ENCODE measurements at places on chromosomes 16 and 17. TPM values are rescaled to one million over a fixed set of nuclear protein-coding genes. Genes with fewer than 3 reads are reported as not detected.

Gene BEAN1
- 1.2 TPM for total RNA-seq

GRCh38 chr16:63806794-63807506 lies 1314.9 kb downstream of the CDH11 start:
- DNase-seq: no peak

GRCh38 chr16:21101631-21102420 lies 48.8 kb downstream of the DNAH3 start:
- DNase-seq: peak; percentile 34

DNA sequence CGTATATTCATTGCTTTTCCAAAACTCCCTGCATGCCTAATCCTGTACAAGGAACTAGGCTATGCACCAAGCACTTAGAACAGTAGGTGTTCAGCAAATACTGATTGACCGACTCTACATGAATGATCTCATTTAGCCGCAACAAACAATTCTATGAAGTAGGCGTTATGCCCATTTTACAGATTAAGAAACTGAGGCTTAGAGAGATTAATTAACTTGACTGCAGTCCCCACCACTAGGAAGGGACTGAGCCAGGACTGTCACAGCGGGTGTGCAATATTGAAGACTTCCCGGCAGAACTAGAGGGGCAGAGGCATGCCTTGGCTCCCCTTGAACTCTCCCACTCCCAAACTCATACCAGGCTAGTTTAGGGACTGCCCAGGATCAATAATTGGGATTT lies 10.5 kb upstream of the N4BP1 start:
- no peak for DNase-seq

Gene C17orf100
- 0.59 TPM for total RNA-seq

DNA sequence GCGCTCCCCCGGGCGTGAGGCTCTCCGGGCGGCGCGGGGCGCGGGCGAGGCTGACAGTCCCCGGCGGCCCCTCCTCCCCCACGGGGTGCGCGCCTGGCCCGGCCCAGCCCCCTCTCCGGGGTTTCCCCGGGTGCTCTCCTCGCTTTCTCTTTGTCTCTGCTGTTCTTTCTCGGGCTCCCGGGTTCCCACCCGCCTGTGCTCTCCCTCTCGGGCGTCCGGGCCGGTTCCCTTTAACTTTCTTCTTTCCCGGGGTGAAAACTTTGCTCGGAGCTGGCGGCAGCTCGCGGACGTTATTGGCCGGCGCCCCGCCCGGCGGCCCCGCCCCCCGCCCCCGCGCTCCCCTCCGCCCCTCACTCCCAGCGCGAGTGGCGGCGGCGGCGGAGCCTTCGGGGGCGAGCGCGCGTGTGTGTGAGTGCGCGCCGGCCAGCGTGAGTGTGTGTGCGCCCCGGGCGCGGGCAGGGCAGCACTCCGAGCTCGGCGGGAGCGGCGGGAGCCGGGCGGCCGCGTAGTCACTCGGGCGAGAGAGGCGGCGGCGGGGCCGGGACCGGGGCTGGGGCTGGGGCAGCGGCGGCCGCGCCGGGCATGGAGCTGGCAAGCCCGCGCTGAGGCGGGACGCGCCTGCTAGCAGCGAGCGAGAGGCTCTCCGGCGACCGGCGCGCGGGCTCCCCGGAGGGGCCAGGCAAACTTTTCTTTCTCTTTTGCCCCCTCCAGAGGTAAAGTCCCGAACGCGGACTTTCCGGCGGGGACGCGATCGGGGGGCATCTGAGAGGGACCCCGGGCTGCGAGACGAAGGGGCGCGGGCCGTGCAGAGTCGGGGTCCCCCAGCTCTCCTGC lies at the start of gene NTN1:
NTN1 (plus strand) TSS at position 353 of the 834 bp plus-strand sequence. CDS start 864 bp downstream, outside the sequence.
- DNase-seq: peak; percentile 73

- DNase-seq: no peak
Measured at GRCh38 chr16:51197953-51198748, 47.1 kb upstream of the SALL1 start.

DNA sequence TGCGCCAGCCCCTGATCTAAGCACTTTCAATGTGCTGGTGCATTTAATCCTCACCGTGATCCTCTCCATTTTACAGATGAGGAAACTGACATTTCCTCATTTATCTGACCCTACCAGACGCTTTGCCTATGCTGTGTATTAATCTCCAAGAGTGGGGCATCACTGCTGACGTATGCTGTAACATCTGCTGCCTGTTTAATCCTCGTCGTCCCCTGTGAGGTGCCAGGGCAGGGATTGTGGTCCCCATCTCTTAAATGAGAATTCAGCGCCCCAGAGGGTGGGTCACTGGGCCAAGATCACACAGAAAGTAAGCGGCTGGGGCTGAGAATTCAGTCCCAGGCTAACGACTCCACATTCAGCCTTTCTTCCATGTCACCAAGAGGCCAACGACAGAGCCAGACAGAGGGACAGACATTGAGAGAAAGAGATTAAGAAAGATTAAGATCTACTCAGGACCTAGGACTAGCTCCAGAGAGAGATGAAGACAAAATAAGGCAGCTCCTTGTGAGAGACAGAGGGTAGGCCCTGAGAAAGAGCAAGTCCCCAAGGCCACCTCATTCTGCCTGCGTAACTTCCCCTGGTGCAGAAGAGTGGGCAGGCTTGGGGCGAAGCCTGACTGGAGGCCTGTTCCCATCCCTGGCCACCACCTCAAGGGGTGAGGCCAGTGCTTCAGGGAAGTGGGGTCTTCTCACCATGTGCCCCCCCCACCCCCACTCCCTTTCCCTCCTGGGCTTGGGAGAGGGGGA lies 13.5 kb downstream of the CACNA1G start:
- DNase-seq: no peak

DNA sequence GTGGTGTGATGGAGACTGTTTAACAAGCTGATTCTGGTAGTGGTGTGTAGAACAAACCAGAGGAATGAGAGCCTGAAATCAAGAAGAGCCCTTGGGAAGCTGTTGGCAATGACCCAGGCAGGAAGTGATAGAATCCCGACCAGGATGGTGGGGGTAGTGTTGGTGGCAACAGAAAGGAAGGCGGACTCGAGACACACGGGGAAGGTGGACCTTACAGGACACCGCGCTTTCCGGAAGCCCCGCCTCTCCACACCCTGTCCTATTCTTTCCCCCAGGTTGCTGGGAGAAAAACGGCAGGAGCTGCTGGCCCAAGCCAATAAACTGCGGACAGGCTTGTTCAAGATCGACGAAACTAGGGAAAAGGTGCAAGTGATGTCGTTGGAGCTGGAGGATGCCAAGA lies 30.0 kb upstream of the KDM6B start:
- DNase-seq: no peak

Gene CDH8
- not detected for total RNA-seq

Gene NEUROD2
- not detected for total RNA-seq

GRCh38 chr16:60648290-60648689 lies 1387.9 kb downstream of the CDH8 start:
- DNase-seq: no peak

DNA sequence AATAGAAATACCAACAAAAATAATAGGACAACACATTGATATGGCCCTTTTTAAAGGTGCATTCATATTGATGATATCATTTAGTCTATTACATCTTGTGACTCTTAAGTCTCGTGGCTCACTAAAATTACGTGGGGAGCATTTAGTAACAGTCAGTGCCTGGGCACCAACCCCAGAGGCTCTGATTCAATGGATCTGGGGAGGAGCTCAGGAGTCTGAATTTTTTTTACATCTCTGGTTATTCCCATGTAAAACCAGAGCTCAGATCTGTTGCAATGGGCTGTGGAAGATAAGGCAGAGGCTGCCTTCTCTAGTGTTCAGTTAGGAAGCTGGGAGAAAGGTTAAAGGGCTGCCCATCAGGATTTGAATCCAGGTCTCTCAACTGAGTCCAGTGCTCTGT lies 549.9 kb upstream of the CDH5 start:
- no peak for DNase-seq

DNA sequence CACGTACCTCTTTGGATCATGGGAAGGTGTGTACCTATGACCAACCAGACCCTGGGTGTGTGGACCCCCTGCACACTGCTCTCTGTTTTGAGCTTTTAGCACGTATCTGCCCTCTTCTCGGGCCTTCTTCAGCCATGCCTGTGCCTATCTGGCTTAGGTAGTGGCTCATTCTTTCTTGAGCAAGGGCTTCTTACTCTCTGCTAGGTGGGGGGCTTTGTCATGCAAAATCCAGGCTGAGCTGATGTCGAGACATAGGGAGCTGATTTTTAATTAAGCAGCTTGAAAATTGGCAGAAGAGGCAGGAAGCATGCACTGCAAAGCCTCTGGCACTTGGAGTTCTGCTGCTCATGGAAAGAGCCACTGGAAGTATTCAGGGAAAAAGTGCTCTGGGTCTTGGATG lies 181.6 kb upstream of the IRX6 start:
- no peak for DNase-seq

DNA sequence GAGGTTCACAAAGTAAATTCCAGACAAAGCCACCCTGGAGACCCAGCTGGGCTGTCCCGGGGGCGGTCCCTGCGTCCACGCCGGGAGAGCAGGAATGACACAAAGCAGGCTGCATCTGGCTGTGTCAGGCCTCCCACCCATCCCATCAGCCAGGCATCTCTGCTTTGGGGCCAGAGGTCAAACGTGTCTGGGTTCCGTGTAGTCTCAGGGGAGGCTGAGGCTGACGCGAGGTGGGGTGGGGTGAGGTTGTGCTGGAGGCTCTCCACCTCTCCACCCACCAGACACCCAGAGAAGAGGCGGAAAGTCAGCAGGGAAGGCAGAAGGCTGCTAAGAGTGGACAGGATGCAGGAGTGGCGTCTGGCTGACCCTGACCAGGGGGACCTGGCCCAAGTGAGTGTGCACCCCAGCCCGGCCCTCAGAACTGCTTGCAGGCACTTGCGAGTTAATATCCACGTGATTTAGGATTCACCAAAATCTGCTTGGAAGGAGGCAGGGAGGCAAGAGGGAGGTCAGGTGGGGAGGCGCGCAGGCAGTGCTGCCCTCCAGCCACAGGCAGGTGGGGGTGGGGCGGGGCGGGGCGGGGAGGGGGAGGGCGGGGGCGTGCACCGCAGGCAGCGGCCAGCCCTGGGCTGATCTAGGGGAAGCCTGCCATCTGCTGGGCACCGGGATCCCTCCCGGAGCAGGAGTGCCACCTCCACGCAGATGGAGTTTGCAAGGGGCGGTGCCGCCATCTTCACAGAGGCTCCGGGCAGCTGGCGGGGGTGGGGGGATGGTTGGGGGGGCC lies 44.3 kb downstream of the TBC1D16 start:
- DNase-seq: peak; percentile 87

DNA sequence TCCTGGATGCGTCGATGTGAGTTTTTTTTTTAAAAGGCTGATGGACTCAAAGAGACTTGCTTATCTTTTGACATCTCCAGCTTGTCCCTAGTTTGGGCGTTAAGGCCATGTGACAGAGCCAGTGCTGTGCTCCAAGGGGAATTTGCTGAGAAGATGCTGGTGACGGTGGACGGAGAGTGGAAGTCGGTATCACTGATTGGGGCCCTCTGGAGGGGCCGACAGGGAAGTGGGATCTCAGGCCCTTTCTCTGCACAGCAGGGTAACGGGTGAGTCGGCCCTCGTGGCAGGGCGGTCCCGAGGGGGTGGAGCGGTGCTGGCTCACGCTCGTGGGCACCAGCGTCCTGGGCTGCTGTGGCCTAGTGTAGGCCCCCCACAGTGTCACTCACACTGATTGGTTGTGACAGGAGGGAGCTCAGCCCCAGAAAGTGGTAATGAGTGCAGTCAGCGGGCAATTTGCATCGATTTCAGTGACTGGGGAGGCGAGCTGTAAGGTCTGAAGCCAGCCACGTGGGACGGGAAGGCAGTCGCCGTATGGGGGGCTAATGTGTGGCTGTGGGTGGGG lies 91.3 kb downstream of the TBC1D16 start:
- peak; percentile 6 for DNase-seq

Gene CACNG5
- not detected for total RNA-seq

- DNase-seq: no peak
Measured at GRCh38 chr17:32143527-32143870, 1.2 kb downstream of the RHOT1 start.

DNA sequence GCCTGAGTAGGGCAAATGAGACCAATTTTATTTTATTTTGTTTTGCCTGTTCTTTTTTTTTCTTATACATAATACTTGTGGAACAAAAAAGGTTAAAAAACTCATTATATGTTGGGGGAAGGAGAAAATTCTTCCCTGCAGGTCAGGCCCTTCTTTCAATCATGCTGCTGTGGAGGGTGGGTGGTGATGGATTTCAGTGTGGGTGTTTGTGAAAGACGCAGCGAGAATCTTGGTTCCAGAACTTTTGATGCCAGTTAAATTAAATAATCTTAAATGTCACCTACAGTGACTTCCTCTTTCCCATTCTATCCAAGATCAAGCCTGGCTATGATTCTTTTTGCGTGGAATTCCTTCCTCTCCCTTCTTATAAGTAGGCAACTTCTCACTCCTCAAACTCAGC lies 595.8 kb upstream of the EEF2KMT start:
- DNase-seq: no peak

Gene CDH16
- 0.39 TPM for total RNA-seq

Gene EFCAB5
- total RNA-seq: not detected

GRCh38 chr16:14608604-14609003 lies 21.5 kb downstream of the PARN start:
- DNase-seq: no peak

- no peak for DNase-seq
Measured at GRCh38 chr16:3408561-3409197, 7.7 kb downstream of the ZNF174 start.

- no peak for DNase-seq
Measured at GRCh38 chr16:83653785-83654184, 154.0 kb upstream of the HSBP1 start.

DNA sequence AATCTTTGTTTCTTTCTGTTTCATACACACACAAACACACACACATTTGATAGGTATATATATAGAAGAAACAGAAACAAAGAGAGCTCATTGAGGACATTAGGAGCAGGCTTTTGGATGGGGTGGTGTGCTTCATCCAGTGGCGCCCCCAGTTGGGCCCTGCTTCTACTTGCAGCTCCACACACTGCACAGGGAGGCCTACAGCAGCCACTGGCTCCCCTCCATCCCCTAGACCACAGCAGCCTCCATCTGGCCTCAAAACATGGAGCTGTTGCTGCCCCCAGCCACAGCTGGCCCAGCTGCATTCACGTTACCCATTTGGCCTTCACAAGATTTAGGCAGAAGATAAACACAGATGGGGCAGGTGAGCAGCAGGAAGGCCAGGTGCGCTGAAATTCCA lies 33.1 kb upstream of the NF1 start:
- DNase-seq: no peak

- DNase-seq: no peak
Measured at GRCh38 chr17:78019367-78019975, 61.0 kb downstream of the TNRC6C start.

Gene SEPTIN1
- 2.0 TPM for total RNA-seq

GRCh38 chr17:41724476-41725050 lies 9.9 kb downstream of the HAP1 start:
- no peak for DNase-seq

Gene RASD1
- 55.1 TPM for total RNA-seq

Gene PRR11
- total RNA-seq: 2.5 TPM

Gene PLXDC1
- 7.6 TPM for total RNA-seq

Gene PRKCA
- total RNA-seq: 6.4 TPM

- peak; percentile 32 for DNase-seq
Measured at GRCh38 chr16:41439-42068, 11.9 kb downstream of the POLR3K start.

Gene CDYL2
- total RNA-seq: 7.1 TPM

- no peak for DNase-seq
Measured at GRCh38 chr17:76137351-76138233, 3.5 kb downstream of the FOXJ1 start.

Measured in left cardiac atrium (tissue), 4 donors.